B cell (primary cell): ENCODE measurements at places on chromosomes 16 and 17.

DNA sequence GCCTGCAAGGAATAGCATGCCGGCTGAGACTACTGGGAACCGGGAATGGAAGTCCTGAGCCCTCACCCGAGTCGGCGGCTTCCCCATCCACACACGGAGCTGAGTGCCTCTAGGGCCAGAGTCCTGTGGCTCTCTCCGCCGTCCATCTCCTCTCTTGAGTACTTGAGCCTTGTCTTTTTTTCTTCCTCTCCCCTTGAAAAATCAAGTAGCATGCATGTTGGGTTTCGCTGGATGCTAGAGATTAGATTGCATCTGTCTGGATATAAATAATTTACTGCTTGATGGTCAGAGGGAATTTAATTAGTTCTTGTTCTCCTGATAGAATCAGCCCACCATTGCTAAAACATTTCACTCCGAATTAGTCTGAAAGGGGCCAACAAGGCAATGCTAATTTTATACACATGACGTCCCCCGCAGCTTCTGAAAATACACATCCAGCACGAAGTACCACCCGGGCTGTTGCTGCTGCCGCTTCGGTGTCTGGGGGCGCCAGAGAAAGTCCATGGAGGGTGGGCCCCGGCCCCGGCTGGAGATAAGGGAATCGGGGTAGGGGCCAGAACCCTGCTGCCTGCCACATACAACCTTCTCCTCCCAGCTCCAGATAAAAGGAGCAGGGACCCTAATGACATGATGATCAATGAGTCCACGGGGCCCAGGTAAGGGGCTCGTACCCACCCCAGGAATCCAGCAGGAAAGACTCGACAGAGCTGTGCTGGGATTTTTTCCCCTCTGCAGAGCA, 48.5 kb downstream of the RBFOX3 start:
- DNase-seq: no peak

DNA sequence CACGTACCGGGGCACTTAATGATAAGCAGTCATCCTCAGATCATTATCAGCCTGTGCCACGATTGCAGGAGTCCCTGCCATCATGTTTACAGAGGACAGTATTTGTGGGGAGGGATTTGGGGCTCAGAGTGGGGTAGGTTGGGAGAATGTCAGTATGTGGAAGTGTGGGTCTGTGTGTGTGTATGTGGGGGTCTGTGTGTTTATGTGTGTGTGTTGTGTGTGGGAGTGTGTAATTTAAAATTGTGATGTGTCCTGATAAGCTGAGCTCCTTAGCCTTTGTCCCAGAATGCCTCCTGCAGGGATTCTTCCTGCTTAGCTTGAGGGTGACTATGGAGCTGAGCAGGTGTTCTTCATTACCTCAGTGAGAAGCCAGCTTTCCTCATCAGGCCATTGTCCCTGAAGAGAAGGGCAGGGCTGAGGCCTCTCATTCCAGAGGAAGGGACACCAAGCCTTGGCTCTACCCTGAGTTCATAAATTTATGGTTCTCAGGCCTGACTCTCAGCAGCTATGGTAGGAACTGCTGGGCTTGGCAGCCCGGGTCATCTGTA, 13.5 kb upstream of the EFCAB13 start:
- DNase-seq: no peak

- DNase-seq: no peak
These were observed 12.1 kb upstream of the C16orf74 start for GRCh38 chr16:85762970-85763369.

DNA sequence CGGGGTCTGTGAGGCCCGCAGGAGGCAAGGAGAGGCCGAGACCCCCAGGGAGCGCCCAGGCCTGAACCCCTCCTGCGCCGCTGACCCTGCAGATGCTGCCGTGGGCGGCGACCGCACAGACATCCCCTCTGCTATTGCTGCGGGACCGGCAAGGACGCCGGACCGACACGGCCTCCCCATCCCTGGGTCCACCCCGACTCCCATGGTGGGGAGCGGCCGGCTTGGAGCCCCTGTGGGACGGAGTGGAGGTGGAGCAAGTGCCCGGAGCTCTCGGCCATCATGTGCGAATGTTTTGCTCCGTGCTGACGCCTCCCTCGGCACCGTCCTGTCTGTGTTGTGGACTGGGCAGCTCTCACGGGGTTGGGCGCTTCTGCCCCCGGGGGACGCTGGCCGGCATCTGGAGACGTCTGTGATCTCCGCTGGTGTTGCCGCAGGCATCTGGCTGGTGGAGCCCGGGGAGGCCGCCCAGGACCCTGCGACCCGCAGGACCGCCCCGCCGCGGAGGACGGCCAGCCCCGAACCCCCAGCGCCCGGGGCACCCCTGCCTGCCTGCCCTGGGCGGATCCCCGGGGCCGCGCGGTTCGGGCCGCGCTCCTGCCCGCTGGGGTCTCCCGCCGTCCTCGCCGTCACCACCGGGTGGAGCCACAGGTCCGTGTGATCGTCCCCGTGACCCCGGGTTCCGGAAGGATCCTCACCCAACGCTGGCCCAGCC, 12.8 kb upstream of the GNG13 start:
- DNase-seq: peak; percentile 54

GRCh38 chr16:21994856-21995465, 6.0 kb downstream of the PDZD9 start:
- DNase-seq: no peak
